H4 (cell line): ENCODE measurements at places on chromosomes 7 and 10.

GRCh38 chr10:48740988-48741387 lies 56.3 kb downstream of the WDFY4 start:
- DNase-seq: no peak

- DNase-seq: no peak
These were observed 135.2 kb downstream of the INHBA start for GRCh38 chr7:41567731-41568114.

- no peak for DNase-seq
These were observed 2.2 kb downstream of the MTG1 start for GRCh38 chr10:133396035-133396624.

- no peak for DNase-seq
These were observed 70.6 kb upstream of the ARID5B start for GRCh38 chr10:61830846-61831273.

GRCh38 chr7:77200542-77200941 lies 923 bp upstream of the FGL2 start:
- no peak for DNase-seq

DNA sequence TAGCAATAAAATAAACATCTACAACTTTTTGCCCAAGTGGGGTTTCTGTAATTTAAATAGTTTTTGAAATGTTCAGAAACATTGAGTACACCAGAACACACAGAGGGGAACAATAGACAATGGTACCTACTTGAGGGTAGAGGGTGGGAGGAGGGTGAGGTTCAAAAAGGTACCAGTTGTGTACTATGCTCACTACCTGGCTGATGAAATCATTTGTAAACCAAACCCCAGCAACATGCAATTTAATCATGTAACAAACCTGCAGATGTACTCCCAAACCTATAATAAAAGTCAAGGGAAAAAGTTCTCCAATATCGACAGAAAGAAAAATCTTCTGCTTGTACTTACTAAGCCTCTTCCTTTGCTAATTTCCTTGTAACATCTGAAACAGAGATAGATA lies 4.2 kb upstream of the TES start:
- DNase-seq: no peak

GRCh38 chr7:82382276-82382675 lies 61.3 kb downstream of the CACNA2D1 start:
- DNase-seq: no peak

- peak; percentile 52 for DNase-seq
These were observed 194.0 kb downstream of the CFTR start for GRCh38 chr7:117673839-117674238.

DNA sequence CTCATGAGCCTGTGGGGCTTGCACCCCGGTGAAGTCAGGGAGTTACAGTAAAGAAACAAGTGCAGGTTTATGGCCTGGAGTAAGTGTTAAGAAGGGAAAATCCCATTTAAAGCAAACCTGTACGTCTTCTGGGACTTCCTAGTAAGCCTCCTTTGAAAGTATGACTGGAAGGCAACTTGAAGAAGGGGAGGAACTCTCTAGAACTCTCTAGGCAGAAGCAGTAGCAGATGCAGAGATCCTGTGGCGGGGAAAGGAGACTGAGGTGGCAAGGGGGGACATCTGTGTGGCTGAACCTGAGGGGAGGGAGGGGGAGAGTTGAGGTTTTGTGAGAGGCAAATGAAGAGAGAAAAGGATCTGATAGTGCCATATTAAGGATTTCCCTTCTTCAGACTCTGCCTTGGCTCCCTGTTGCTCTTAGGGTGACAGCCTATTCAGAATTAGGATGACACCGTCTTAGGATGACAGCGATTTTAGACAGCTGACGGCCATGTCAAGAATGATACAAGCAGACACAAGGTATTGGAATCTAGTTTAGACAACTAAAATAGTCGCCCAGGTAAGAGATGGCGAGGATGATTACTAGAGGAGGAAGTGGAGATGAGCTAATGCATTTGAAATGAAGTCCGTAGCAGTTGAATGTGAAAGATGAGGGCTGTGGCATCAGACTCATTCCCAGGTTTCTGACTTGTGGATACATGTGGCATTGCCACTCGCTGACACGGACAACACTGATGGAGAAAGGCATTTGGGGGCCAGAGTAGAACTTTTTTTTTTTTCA lies 29.0 kb downstream of the CUL1 start:
- no peak for DNase-seq

GRCh38 chr10:28087661-28088351 lies 88.9 kb upstream of the ODAD2 start:
- DNase-seq: peak; percentile 53

DNA sequence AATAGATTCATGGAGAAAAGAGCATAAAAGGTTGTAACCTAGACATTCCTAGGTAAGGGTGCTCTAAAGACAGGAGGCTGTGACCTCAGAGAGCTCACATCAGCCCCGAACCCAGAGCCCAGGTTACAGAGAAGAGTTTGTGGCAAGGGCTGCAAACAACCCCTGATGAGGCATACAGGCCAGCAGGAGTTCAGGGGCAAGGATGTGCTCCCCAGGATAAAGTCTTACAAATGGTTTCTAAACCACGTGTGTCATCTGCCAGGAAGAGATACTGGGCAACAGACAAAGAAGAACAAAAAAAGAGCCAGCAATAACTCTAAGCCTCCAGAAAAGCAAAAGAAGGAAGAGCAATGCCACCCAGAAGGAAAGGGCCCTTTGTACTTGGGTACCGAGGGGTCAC lies 27.7 kb downstream of the NCAPG2 start:
- no peak for DNase-seq

DNA sequence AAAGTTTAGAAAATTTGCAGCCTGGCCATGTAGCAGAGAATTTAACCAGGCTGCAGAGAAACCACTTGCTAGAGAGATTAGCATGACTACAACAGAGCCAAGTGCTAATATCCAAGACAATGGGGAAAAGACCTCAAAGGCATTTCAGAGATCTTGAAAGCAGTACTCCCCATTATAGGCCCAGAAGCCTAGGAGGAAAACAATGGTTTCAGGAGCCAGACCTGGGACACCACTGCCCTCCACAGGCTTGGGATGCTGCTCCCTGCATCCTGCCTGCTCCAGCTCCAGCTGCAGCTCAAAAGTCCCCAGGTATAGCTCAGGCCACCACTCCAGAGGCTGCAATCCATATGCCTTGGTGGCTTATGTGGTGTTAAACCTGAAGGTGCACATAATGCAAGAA lies 101.5 kb upstream of the TMEM72 start:
- no peak for DNase-seq

GRCh38 chr10:123771877-123772644 lies 105.9 kb downstream of the GPR26 start:
- no peak for DNase-seq

DNA sequence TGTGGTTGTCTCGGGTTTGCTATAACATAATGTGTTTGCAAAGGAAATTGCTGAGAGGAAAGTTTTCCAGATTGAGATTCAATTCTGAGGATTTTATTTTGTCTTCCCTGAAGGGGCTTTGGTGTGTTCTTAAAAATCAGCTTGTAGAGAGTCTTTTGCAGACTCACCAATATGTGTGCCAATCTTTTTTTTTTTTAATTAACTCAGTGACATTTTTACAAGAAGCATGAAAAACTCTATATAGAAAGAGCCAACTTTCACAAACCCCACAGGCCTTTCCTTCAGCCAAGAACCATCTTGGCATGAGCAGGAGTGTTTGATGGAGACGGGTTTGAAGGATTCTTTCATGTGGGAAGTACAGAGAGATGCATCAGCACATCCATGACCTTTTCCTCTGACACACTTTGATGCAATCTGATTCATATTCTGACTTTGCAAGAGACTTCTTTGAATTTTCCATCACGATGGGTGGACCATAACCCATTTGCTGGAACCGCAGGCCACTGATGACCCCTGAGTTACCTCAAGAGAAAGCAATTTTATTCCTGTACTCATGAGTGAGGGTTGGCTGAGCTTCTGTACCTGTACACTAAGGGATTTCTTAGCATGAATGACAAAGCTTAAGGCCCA lies 892.6 kb downstream of the XPNPEP1 start:
- no peak for DNase-seq

DNA sequence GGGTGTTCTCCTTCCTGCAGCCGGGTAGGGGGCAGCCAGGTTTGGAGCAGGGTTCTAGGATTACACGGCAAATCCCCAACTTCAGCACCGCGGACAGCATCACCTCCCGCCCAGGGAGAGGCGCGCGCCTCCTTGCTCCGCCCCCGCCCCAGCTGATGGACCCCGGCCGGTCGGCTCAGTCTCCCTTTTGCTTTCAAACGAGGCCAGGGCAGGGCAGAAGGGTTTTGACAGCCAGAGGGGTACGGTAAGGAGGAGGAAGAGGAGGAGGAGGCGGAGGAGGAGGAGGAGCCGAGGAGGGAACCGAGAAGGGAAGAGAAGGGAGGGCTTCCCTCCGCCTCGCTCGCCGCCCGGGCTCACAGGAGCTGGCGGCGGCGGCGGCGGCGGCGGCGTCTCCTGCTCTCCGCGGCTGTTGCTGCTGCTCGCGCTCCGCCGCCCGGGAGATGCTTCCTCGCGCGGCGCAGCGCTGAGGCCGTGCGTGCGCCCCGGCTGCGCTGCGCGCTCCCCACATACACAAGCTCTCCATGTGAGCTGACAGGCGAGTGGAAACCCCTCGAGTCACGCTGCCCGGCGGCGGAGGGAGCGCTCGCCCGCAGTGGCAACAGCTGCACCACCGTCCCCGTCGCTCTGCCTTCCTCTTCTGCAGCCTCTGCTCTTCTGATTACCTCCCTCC lies 615 bp upstream of the CNTNAP2 start:
- peak; percentile 64 for DNase-seq

DNA sequence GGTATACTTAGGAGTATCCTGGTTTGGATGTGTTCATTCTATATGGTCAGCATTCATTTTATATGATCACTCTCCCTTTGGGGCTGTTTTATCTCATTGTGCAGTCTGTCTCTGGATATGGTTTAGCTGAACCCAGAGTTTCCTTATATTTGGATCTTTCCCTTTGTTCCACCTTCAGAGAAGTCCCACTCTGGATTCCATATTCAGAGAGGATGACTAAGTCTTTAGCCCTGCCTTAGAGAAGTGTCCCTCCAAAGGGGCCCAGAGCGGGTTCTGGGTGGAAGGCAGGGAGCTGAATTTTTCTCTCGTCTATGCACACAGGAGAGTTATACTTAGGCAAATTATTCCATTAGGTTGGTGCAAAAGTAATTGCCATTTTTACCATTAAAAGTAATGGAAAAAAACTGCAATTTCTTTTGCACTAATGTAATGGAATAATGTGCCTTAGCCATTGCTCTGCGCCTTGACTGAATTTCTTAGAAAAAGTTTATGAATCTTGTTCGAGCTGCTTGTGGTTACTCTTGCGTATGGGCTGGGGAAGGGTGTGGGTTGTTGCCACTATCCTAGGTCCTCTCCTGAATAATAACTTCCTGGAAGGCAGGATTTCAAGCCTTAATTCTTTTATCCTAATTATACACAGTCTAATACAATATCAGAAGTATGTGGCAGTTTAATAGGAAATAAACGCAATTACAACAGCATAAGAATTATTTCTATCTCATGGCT lies 74.2 kb upstream of the MTPN start:
- DNase-seq: no peak

DNA sequence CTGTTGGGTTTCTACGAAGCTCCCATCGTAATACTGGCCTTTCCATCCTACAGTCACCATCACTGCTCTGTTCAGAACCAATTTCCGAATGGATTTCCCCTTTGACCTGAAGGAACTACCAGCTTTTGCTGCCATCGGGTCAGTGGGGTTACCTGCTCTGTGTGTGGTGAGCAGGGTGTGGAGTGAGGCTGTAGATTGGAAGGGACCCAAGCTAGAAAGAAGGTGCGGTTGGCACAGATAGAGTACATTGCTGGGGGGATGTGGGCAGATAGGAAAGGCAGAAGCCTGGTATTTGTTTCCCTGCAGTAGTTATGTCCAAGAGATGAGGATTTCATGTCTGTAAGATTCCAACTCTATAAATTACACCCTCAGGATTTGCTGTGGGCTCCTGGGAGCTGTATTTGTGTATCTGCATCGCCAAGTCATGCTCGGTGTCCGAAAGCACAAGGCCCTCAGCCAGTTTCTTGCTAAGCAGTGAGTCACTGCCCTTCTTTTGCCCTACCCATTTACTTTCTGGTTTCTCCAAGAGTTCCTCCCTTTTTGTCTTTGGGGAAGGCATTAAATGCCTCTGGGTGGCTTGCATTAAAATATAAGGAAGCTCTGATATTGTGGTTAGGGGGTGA lies 15.4 kb downstream of the CLCN1 start:
- DNase-seq: peak; percentile 78

GRCh38 chr10:119189811-119190282 lies 11.2 kb upstream of the PRDX3 start:
- DNase-seq: peak; percentile 87
